CD4-positive, alpha-beta T cell (primary cell): ENCODE measurements at places on chromosomes 16 and 17. TPM values are rescaled to one million over a fixed set of nuclear protein-coding genes. Genes with fewer than 3 reads are reported as not detected.

GRCh38 chr17:56985371-56986162, 7.6 kb downstream of the SCPEP1 start:
- DNase-seq = no peak

DNA sequence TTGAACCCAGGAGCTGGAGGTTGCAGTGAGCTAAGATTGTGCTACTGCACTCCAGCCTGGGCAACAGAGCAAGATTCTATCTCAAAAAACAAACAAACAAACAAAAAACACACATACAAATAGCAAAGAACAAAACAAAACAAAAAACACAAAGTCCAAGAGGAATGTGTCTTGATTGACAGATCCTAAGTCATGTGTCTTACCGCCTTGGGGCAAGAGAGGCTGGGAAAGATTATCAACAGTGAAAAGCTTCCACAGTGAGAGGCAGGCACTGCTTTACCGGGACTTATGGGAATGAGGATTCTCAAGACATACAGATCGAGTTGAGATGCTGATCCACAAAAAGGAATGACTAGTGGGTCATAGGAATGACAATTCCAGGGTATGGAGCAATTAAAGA, 62.7 kb upstream of the GAS7 start:
- DNase-seq = no peak

The RPGRIP1L gene
- total RNA-seq = 2.4 TPM

- peak; percentile 48 for DNase-seq
Measured at GRCh38 chr17:45284176-45285140, 22.6 kb upstream of the SPATA32 start.

The KRT40 gene
- not detected for total RNA-seq

GRCh38 chr16:82456683-82457082, 170.1 kb upstream of the CDH13 start:
- DNase-seq = no peak

GRCh38 chr17:77873500-77874302, 84.8 kb upstream of the TNRC6C start:
- DNase-seq = no peak

The KRTAP3-2 gene
- total RNA-seq = not detected

The SOX8 gene
- 2.3 TPM for total RNA-seq

DNA sequence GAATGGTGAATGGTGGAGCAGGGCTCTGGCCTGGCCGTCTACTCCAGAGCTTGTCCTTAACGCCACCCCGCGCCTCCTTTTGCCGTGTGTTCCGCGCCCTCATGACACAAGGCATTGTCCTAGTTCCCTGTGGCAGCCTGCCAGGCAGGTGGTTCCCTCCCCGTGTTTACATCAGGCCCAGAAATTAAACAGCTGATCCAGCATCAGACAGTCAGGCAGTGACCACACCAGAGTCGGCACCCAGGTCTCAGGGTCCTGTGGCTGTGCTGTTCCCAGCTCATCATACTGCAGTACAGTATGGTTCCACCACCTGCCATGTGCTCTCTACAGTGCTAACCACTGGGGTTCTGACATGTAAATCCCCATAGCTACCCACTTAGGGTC, 119.7 kb downstream of the RAB11FIP4 start:
- no peak for DNase-seq

GRCh38 chr17:62093188-62094155, 28.4 kb upstream of the MED13 start:
- no peak for DNase-seq

The AGRP gene
- total RNA-seq = not detected

DNA sequence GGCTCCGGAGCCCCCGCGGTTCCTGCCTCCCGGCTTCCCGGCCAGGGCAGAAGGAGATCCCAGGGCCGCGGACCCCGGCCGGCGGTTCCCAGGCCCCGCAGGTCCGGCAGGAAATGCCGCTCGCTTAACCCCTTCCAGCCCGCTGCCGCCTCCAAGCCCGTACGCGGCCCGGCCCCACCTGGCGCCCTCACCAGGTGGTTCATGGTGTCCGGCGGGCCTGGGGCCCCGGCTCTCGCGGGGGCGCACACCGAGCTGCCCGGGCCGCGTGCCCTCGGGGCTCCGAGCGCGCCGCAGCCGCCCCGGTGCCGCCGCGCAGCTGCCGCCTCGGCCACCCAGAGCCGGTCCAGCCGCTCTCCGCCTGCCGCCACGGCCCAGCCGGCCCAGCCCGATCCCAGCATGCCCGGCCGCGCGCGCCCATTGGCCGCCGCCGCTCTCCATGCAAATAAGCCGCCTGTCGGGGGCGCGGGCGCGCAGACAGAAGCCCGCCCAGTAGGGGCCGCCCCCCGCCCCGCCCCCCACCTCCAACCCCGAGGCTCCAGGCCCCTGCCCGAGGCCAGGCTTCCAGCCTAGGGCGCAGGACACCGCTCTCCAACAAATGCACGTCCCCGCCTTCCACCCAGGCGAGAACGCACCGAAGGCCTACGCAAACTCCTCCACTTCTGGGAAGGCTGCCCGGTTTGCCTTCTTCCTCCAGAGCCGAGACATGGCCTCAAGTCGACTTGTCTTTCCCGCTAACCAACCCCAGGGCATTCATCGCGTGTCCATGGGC, at the start of gene BCAR1:
TSS of gene BCAR1 (minus strand) at position 345 of the 769 bp plus-strand sequence. CDS start at position 203, 142 bp downstream.
- no peak for DNase-seq

The UBTF gene
- total RNA-seq = 158 TPM

DNA sequence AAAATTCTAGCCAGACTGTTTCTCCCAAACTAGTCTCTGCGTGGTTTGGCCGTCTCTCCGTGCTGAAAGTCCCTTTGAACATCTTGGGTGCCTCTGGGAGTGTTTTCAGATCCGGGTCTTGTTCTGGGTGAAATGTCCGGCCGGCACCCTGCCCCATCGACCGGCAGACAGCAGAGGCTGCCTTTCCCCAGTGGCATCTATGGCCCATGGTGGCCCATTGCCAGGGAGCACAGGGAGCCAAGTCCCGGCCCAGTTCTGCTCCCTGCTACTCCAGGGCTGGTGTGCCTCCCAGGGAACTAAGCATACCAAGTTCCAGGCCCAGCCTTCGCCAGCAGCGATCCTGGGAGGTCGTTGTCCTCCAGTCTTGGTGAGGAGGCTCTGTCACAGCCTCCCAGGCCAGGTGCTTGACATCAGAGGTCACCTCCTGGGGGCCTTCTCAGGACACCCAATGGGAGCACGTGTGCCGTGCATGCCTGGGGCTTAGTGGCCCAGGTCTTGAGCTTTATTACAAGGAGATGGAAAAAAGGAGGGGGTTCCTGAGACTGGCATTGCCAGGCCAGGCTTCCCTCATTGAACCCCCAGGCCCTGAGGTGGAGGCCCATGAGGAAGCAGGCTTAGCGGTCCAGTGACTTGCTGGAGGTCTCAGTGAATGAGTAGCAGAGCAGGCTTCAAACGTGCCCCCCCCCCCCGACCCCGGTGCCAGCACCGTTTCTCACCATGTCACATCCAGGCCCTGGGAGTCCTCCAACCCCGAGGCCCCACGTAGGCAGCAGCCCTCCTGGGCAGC, 54.0 kb downstream of the PGS1 start:
- DNase-seq = no peak

GRCh38 chr16:73326770-73327470, 279.0 kb upstream of the ZFHX3 start:
- DNase-seq = no peak

The TEX14 gene
- 0.66 TPM for total RNA-seq
